Stimulated activated CD4-positive, alpha-beta T cell treated with anti-CD3 and anti-CD28 coated beads, Interleukin-15, amount 100 ng/mL, for 48 hours (primary cell): ENCODE measurements at places on chromosomes 5 and 9.

DNA sequence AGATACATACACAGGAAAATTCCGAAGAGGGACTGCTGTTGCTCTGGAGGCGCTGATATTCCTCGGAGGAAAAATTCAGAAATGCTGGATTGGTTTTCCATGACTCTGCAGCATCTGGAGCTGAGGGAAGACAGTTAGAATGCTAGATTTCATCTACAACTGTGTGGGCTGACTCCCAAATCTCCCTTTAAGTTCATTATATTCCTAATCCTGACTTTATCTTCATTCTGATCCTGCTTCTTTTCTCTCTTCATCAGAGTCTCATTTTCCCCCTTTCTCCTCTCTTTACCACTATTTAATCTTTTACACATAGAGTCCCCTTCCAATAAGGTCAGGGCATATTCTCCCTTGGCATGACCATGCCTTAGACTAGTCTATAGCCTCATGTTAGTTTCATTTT is at the start of gene OR1N1:
Gene OR1N1 (minus strand): TSS at position 101 of the 400 bp plus-strand sequence. CDS start 0 bp downstream, at position 101.
- DNase-seq = no peak

- no peak for DNase-seq
Measured at GRCh38 chr5:144945503-144945902, 774.8 kb downstream of the KCTD16 start.

- DNase-seq = no peak
Measured at GRCh38 chr5:142398730-142399055, 73.9 kb upstream of the SPRY4 start.

GRCh38 chr5:143316337-143316736 is 87.1 kb downstream of the NR3C1 start:
- DNase-seq = no peak

- DNase-seq = no peak
Measured at GRCh38 chr5:60026161-60026560, 132.6 kb upstream of the PDE4D start.
